ENCODE measurements at places on chromosomes 1 and 21. TPM values are rescaled to one million over a fixed set of nuclear protein-coding genes. Genes with fewer than 3 reads are reported as not detected.

DNA sequence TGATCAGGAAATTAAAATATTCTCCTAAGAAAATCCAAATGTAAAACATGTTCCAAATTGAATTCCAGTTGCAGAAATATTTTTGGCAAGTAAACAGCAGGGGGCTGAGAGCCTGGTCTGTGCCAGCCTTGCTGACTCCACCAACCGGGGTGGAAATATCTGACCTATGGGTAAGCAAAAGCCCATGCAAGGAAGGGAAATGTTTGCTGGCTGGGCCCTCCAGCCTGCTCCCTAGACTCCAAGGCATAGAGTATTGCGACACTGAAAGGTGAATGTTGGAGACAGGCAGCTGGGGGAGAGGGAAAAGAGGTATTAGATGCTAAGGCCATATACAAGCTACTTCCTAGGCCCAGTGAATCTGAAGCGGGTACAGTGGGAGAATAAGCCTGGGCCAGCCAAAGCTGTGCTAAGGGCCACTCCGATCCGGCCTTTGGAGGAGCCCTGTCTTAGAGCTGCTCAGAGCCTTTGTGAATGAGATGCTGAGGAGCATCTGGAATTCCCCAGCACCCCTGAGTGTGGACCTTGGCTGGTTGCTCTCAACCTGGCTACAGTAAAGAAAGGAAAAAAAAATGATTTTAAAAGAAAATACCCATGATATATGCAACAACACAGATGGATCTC is 24.9 kb upstream of the ATP1B1 start:
- no peaks in the 10 kb centered on the region for H3K4me1 ChIP-seq
- no peak for DNase-seq
- H3K36me3 ChIP-seq, result no peaks in the 10 kb centered on the region
- H3K27ac ChIP-seq, result no peak overlapping the region
- H3K4me3 ChIP-seq, result no peak overlapping the region

DNA sequence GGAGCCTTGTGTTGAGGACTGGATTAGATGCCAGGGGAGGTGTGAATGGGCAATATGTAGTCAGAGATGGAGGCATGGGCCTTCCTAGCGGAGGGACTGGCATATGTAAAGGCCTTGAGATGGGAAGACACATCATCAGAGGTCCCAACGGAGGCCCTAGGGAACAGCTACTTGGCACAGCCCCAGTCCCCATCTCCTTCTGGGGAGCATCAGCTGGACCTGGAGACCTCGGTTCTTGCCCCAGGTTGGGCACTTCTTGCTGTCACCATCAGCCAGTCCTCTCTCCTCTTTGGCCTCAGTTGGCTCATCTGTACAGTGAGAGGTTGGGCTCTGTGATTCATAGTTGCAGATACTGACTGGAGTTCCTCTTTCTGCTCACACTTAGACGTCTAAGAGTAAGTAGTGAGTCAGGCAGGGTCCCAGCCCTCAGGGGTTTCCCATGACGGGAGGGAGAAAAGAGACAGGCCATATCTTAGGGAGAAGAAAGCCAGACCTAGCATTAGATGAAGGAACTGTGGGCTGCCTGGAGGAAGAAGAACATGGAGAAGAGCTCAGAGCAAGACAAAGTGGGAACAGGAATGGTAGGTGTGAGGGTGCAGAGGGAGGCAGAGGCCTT is 3.4 kb upstream of the MARCKSL1 start:
- peaks cover 13% of the 10 kb centered on the region for H3K36me3 ChIP-seq
- DNase-seq, result no peak
- no peak overlapping the region for H3K27ac ChIP-seq
- peak overlapping the region; percentile 63 for H3K4me3 ChIP-seq
- peaks cover 29% of the 10 kb centered on the region for H3K27me3 ChIP-seq
- peaks cover 32% of the 10 kb centered on the region for H3K4me1 ChIP-seq

- H3K27me3 ChIP-seq, result peaks cover 2% of the 10 kb centered on the region
- no peak overlapping the region for H3K4me3 ChIP-seq
- H3K36me3 ChIP-seq, result peaks cover 20% of the 10 kb centered on the region
- DNase-seq, result no peak
These were observed 21.1 kb downstream of the SNAP47 start for GRCh38 chr1:227756172-227756959.

DNA sequence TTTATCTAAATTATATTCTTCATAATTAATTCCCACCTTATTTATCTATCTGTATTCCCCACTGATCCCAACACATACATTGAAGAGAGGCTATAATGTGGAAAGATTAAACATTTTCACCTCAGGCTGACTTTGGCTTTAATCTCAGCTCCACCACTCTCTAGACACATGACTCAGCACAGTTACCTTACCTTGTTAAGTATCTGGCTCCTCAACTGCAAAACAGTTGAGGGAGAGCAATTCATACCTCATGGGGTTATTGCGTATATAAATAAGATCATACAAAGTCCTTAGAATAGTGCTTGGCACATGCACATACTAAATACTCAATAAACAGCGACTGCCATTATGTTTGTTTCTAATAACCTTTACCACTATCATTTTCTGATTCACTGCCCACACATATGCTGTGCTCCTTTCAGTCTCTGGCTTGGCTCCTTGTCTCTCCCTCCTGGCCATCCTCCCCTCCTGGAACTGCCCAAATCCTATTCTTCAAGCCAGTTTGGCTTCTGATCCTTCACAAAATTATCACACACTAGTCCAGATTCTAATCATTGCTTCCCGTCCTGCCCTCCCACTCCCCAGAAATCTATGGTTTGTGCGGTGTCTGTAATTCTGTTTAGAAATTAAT is 50.1 kb downstream of the BCL9 start:
- no peaks in the 10 kb centered on the region for H3K36me3 ChIP-seq

DNA sequence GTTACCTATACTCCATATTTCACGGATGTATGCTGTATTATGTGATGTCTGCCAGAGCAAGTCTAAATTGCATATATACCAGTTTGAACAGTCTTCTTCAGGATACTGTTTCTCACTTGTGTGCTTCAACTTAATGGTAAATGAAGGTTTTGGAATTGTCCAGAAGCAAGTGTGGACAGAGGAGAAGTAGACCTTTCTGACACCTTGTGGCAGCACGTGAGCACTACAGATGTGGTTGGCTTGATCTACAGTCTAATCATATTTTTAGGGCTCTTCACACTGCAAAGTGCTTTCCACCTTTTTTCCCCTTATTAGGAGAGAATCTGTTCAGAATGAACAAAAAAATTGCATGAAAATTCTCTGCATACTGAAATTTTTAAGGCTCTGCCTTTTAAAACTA is 10.9 kb downstream of the MORC3 start:
- H3K4me1 ChIP-seq, result peaks cover 13% of the 10 kb centered on the region
- DNase-seq, result peak; percentile 44
- H3K27ac ChIP-seq, result no peak overlapping the region
- peaks cover 6% of the 10 kb centered on the region for H3K36me3 ChIP-seq
- no peak overlapping the region for H3K4me3 ChIP-seq

INSRR gene
- not detected for total RNA-seq

GRCh38 chr1:44296086-44296485 is 59.0 kb downstream of the ERI3 start:
- DNase-seq, result no peak
- H3K27ac ChIP-seq, result no peak overlapping the region
- H3K27me3 ChIP-seq, result no peaks in the 10 kb centered on the region
- H3K4me1 ChIP-seq, result peaks cover 31% of the 10 kb centered on the region
- no peak overlapping the region for H3K4me3 ChIP-seq
- H3K36me3 ChIP-seq, result peaks cover 6% of the 10 kb centered on the region

GRCh38 chr1:154391086-154391770 is 13.9 kb upstream of the IL6R start:
- no peak overlapping the region for H3K27ac ChIP-seq
- DNase-seq, result no peak
- H3K4me3 ChIP-seq, result no peak overlapping the region
- H3K36me3 ChIP-seq, result no peaks in the 10 kb centered on the region

- no peak overlapping the region for H3K27ac ChIP-seq
- H3K4me3 ChIP-seq, result no peak overlapping the region
- H3K27me3 ChIP-seq, result peaks cover 2% of the 10 kb centered on the region
- H3K4me1 ChIP-seq, result no peaks in the 10 kb centered on the region
- DNase-seq, result no peak
- peaks cover 33% of the 10 kb centered on the region for H3K36me3 ChIP-seq
These were observed 25.0 kb upstream of the TMEM39B start for GRCh38 chr1:32047701-32048100.

SH2D5 gene
- 0.26 TPM for total RNA-seq

DNA sequence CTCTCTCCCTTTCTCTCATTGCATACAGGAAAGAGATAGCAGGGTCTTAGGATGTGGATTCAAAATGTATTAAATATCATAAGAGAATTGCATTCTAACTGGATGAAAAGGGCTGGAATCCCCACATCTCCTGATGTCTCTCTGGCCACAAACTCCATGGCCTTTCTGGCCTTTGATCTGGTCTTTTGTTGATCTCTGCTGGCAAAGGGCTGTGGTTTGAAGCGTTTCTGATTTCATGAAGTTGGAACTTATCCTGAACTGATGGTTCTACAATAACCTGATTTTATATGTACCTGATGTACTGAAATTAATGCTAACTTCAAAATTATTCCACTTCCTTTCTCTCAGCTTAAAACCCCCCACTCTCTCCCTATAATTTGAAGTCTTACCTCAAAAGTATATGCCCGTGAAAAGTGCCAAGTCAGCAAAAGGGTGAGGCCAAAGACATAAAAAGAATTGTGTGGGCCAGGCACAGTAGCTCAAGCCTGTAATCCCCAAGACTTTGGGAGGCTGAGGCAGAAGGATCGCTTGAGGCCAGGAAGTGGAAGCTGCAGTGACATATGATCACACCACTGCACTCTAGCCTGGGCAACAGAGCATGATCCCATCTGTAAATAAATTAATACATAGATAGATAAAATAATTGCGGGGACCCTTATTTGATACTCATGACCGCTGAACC is 6.4 kb upstream of the KIF14 start:
- H3K4me3 ChIP-seq, result no peak overlapping the region
- no peaks in the 10 kb centered on the region for H3K36me3 ChIP-seq
- H3K27ac ChIP-seq, result no peak overlapping the region
- H3K4me1 ChIP-seq, result no peaks in the 10 kb centered on the region
- peaks cover 3% of the 10 kb centered on the region for H3K27me3 ChIP-seq

- no peak overlapping the region for H3K27ac ChIP-seq
- H3K27me3 ChIP-seq, result peaks cover 3% of the 10 kb centered on the region
- no peak for DNase-seq
These were observed 71.9 kb downstream of the NMNAT2 start for GRCh38 chr1:183346276-183346732.

CDK18 gene
- 12.4 TPM for total RNA-seq

- H3K4me3 ChIP-seq, result no peak overlapping the region
- H3K4me1 ChIP-seq, result no peaks in the 10 kb centered on the region
- H3K27me3 ChIP-seq, result no peaks in the 10 kb centered on the region
These were observed 81.0 kb upstream of the LHX8 start for GRCh38 chr1:75053207-75053606.

DNA sequence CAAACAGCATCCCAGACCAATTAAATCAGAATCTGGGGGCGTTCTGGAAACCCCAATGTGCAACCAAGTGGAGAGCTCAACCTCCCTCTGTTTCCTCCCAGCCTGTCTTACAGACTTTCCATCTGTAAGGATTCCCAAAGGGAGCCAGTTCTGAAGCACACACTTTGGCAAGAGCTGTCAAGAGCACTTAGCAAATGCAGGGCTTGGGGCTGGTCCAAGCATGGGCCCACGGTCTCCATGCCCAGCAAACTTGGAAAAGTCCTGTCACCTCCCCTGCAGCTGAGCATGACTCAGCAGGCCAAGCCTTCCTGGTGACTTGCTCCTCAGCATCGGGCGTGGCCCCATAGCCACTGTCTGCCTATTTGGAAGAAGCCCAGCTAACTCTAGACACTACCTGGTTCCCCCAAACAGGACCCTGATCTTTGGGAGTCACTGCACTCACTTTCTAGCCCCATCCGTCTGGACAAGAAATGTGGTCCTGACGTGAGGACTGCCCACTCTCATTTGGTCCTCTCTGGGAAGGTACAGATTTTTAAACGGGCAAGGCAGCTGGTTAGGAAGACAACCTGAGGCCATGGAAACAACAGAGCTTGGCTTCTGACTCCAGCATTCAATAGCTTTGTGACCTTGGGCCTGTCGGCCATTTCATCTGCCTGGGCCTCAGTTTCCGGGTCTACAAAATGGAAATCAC is 16.9 kb downstream of the SLC2A1 start:
- peaks cover 21% of the 10 kb centered on the region for H3K27me3 ChIP-seq
- peak overlapping the region; percentile 77 for H3K4me3 ChIP-seq
- H3K4me1 ChIP-seq, result peaks cover 72% of the 10 kb centered on the region

MIXL1 gene
- total RNA-seq, result 2.4 TPM

SYDE2 gene
- total RNA-seq, result 4.2 TPM

LMOD1 gene
- total RNA-seq, result not detected

CTSE gene
- not detected for total RNA-seq

ZNF593OS gene
- total RNA-seq, result not detected

NOL9 gene
- total RNA-seq, result 26.9 TPM

DNALI1 gene
- 13.0 TPM for total RNA-seq

GRCh38 chr1:182259229-182259872 is 132.2 kb downstream of the GLUL start:
- peaks cover 2% of the 10 kb centered on the region for H3K27me3 ChIP-seq
- no peak overlapping the region for H3K4me3 ChIP-seq
- no peaks in the 10 kb centered on the region for H3K4me1 ChIP-seq
- DNase-seq, result no peak
- H3K27ac ChIP-seq, result no peak overlapping the region

TMEM35B gene
- total RNA-seq, result 18.9 TPM

- H3K27ac ChIP-seq, result no peak overlapping the region
- peaks cover 18% of the 10 kb centered on the region for H3K4me1 ChIP-seq
- DNase-seq, result no peak
- peaks cover 2% of the 10 kb centered on the region for H3K27me3 ChIP-seq
- no peaks in the 10 kb centered on the region for H3K36me3 ChIP-seq
These were observed 193.8 kb upstream of the JUN start for GRCh38 chr1:58977598-58977997.

- H3K4me3 ChIP-seq, result no peak overlapping the region
- peaks cover 20% of the 10 kb centered on the region for H3K36me3 ChIP-seq
- no peaks in the 10 kb centered on the region for H3K4me1 ChIP-seq
These were observed 11.6 kb downstream of the PEF1 start for GRCh38 chr1:31633117-31633516.

GRCh38 chr1:93587354-93587753 is 94.3 kb downstream of the BCAR3 start:
- H3K27me3 ChIP-seq, result peaks cover 6% of the 10 kb centered on the region
- peaks cover 41% of the 10 kb centered on the region for H3K36me3 ChIP-seq
- no peak overlapping the region for H3K4me3 ChIP-seq

DNA sequence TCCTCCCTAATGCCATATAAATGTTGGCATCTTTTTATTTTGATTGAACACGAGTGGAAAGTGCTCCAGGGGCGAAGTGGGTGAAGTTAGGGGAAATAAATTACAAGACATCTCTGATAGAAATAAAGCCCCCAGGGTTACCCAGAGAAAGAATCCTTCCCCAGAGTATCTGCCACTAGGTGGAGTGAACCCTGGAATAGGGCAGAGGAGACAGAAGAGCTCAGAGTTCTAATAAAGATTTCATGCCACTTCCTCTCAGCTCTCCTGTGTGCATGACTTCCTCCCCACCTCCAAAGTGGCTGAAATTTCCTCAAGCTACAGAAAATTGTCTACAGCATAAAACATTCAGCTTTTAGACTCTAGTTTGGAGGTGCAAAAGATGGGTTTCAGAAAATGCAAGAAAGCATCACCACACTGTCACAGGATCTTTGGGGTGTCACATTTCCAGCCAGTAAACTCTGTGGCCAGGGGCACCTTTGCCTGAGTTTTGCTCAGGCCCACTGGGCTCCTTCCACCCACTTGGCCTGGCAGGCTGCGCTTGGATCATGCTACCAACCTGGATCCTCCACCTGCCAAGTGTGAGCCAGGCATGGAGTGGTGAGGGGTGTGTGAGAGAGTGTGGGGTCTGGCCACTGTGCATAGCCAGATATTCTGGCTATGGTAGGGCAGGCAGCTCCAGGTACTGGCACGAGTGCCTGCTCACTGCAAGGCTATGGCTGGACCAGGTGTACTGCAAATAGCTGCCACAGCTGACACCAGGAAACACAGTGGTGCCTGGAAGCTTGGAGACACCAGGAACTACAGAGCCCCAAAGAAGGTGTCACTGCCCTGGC is 208.8 kb upstream of the USP25 start:
- no peak overlapping the region for H3K4me3 ChIP-seq
- no peaks in the 10 kb centered on the region for H3K36me3 ChIP-seq
- no peak overlapping the region for H3K27ac ChIP-seq
- DNase-seq, result no peak
- H3K27me3 ChIP-seq, result no peaks in the 10 kb centered on the region

Measured in endothelial cell (in vitro differentiated cells).